ENCODE measurements at places on chromosomes 7 and 10.

DNA sequence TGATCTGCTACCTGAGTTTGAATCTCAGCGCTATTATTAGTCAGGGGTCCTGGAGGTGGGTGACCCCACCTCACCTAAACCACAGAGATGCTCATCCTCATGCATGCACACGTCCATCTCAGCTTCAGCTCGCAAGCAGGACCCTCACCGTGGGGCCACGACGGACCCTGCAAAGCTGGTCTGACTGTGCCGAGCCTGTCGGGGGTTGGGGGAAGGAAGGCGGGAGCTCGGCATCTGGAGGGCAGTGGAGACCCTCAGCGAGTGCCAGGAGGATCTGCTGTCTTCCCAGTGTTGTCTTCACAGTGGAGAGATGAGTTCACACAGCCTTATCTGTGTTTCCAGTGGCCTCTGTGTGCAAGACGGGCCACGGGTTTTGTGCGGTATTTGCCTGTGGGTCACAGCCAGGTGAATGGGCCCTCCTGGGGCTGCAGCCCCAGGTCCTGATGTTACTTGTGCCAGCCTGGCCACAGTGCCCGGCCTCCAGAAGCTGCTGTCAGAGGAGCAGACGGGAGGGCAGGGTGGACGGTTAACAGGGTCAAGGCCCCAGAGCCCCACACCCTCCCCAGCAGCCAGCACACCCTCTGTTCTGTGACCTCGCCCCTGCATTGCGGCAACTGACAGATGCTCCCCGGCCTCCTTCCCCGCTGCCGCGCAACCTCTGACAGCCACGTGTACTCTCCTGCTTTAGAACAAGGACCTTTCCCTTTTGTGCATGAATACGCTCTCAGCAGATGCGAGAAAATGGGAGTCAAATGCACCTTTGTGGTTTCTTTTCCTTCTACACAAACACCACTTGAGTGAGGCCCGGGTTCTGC lies 528.8 kb downstream of the DNAJB6 start:
- DNase-seq = no peak

- DNase-seq = no peak
These were observed 14.0 kb downstream of the ITGB1 start for GRCh38 chr10:32943854-32944661.

- no peak for DNase-seq
These were observed 1.5 kb downstream of the ENTPD7 start for GRCh38 chr10:99660662-99661376.

DNA sequence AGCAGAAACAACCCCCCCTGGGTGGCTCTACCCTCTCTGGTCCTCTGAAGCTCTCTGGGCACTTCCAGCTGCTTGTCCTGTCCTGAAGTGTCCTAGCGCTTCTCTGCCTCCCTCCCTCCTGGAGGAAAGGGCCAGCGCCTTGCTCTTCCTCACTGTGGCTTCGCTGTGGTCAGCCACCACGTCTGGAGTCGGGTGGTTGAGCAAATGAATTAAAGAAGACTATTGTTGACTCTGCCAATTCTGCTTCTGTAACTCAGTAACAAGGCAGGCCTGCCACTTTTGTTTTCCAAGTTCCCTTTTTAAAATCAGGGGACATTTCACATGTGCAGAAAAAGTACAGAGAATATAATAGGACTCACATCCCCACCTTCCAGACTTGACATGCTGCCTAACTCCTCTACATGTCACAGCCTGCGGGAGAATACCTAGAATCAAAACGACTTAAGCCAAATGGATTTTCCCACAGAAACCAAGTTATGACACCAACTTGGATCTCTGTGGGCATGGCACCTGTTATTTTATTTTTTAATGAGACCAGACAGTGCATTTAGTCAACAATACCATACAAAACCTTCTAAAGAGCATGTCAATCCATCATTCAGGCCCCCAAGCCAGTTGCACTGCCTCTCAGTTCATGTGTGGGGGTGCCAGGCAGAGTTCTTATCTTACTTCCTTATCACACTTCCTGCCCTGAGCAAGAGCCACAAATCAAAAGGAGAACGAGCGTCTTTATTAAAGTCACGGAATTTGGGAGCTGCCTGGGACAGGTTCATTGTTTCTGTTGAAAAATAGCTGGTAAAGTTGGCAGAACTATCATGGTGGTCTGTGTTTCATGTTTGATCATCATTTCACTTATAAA lies 6.8 kb downstream of the FFAR4 start:
- no peak for DNase-seq

- DNase-seq = no peak
These were observed 22.5 kb upstream of the EPHB6 start for GRCh38 chr7:142832417-142832816.

DNA sequence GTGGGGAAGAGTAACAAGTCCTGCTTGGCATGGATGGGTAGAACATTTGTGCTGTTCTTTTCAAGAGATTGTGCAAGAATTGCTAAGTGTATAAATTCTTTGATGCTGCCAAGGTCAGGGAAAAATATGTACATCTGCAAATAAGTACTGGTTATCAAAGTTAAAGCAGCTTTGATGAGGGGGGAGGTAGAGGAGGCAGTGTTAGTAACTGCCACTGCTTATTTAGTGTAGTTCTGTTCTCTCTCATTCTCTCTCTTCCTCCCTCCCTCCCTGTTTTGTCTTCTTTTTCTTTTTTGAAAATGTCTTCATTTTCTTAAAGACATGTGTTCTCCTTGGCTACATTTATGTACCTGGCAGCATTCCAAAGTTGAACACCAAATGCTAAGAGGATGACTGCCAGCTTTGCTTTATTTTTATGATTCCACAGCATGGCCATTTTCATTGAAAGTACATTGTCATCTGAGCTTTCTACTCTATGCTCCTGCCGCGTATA lies 18.6 kb downstream of the CACNB2 start:
- no peak for DNase-seq

DNA sequence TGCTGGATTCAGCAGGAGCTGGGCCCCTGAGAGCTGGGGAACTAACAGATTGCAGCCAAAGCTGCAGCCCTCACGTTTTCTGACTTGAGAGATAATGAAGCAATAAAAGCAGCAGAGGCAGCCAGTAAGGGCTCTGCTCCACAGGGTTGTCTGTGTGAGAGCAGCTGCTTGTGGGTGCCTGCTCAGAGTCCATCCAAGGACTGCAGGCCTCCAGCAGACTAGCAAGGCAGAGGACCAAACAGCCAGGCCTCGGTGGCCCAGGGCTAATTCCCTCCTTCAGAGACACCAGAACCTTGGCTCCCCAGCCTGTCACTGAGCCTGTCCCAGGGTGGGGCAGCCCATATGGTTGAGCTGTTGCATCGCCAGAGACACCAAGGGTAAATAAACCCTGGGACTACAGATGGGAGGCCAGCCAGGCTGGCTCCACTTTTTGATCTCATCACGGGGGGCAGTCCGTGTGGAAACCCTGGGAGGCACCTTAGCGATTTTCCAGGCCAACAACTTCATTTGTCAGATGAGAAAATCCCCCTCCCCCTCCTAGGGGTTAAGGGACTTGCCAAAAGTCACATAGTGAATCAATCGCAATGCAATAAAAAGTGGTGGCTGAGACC lies 229.2 kb downstream of the WDR11 start:
- no peak for DNase-seq

GRCh38 chr7:100575746-100576383 lies 2.2 kb upstream of the SAP25 start:
- DNase-seq = no peak

GRCh38 chr10:26735435-26735834 lies 37.9 kb downstream of the PDSS1 start:
- no peak for DNase-seq

DNA sequence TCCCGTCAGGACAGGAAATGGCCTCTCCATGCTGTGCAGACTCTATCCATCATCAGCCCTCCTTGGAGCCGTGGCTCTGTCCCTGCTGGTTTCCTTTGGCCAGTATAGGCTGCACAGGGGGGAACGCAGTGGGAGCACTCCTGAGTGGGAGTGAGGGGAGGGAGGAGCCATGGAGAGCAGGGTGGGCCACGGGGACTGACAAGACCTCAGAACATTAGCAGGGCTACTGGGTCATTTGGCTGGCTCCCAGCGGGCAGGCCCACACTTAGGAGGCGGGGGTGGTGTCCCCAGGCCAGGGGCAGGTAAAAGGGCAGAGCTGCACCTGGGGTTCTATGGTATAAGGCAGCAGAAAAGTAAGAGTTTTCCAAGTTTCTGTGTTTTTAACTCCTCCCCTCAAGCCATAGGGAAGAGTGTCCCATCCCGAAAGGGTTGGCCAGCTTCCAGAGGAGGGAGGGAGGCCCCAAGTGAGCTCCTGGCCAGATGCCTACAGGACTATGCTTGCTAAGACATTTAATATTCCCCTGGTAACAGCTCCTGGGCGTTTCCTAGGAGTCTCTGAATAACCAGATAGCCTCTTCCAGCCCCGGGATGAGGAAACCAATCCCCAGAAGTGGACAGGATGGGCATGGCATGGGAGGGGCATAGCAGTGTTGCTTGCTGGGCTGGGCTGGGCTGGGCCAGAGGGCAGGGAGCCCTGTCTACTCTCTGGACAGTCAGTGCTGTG lies 5.5 kb upstream of the OPN4 start:
- DNase-seq = no peak

DNA sequence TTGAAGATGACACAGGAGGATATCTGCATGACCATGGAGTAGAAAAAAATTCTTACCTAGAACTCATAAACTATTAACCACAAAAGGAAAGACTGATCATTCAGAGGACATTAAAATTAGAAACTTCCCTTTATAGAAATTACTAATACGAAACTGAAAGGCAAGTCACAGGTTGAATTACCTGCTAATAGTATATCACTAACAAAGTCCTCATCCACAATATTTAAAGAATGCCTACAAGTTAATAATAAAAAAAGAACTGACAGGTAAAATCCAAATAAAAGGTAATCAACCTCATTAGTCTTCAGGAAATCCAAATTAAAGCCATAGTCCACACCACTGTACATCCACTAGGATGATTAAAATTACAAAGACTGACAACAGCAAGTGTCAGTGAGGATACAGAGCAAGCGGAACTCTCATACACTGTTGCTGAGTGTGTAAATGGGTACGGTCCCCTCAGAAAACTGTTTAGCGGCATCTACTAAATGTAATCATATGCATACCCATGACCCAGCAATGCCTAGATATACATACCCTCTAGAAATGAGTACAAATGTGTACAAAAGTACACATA lies 71.2 kb downstream of the ARHGAP21 start:
- no peak for DNase-seq
